ENCODE measurements at places on chromosomes 7 and 10.
A peak's percentile ranks its signal among the peaks of the same experiment; 100 is the strongest.

GRCh38 chr10:69102440-69102839, 14.5 kb downstream of the SRGN start:
- no peak for DNase-seq

DNA sequence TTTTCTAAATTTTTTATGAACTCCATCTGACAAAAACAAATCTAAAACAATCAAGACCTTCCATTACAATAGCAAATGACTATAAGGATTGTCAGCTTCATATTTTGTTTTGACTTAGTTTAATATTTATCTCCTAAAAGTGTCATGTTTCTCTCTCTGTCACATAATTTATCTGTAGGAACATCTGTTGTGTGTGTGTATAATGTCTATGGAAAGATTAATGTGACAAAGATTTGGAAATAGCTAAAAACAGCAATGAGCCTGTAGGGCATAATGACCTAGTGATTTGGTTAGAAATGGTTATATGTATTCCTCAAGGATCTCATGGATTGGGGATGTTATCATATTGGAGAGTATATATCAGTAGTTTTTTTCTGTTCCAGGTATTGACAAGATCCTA, 69.6 kb upstream of the MDFIC start:
- DNase-seq = no peak

GRCh38 chr10:127524908-127525665, 24.0 kb upstream of the NPS start:
- no peak for DNase-seq

- no peak for DNase-seq
Measured at GRCh38 chr7:115682507-115682906, 348.1 kb downstream of the TFEC start.

DNA sequence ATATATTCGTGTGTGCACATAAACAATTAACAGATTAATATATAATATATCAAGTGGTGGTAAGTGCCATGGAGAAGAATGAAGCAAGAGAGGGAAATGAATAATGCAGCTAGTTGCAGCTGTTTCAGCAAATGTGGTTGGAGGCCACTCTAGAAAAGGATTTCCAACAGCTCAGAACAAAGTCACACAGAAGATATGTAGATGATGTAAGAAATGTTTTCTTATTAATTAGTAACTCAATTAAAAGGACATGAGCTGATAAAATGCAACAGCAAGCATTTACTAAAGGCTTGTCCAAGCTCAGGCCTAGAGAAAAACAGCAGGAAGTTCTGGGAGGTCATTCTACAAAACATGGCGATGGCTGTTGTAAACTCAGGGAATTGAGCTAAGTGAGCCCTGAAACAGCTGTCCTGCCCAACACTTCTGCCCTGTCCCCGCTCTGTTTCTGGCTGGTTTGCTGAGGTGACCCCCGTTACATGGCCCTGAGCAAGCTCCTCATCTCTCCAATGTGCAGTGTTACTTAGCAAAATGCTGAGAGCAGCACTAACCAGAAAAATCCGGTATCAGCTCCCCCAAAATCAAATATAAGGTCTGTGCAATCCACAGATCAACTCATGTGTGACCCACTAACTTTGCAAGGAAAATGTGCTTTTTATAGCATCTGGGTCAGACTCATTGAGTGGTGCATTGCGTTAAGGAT, 23.4 kb upstream of the C10orf67 start:
- DNase-seq = no peak

- no peak for DNase-seq
Measured at GRCh38 chr7:148630078-148630477, 39.5 kb downstream of the C7orf33 start.

GRCh38 chr10:89466599-89467035, 52.2 kb downstream of the IFIT5 start:
- no peak for DNase-seq

- DNase-seq = no peak
Measured at GRCh38 chr7:19772306-19772705, 1.1 kb downstream of the TMEM196 start.

GRCh38 chr10:49759787-49760551, 2.2 kb downstream of the OGDHL start:
- DNase-seq = no peak

DNA sequence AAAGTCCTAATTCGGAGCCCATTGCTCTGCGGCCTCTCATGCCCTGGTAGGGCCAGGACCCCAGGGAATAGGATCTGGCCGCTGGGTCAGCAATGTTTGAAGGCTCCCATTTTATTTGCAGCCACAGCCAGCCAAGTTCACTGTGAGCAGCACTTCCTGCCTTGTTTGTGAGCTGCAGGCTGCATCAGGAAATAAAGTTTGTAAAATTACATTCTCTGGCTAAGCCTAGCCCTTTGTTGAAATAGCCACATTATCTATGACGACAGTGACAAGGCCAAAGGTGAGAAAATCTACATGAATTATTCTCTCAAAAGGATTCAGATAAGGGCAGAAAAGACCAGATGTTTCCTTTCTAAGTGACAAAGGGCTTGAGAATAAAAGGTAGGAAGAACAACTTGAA, 23.7 kb upstream of the ITGB1 start:
- no peak for DNase-seq

GRCh38 chr10:100709146-100710082, 36.0 kb upstream of the PAX2 start:
- DNase-seq = no peak

GRCh38 chr7:19713676-19714075, 4.8 kb upstream of the POLR1F start:
- DNase-seq = peak; percentile 1

DNA sequence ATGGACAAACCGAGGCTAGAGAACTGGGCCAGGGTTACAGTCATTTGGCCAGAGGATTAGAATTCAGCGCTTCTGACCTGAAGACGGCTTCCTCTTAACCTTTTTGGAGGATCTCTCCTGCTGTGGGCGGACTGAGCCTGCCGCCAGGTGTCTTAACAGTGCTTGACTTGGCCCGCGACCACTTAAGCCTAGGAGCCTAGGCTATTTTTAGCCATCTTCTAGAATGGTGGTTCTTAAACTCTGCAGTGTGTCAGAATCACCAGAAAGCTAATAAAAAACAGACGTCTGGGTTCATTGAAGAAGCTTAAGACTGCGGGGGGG, 722 bp downstream of the MDH2 start:
- peak; percentile 26 for DNase-seq

- DNase-seq = no peak
Measured at GRCh38 chr10:101218351-101219138, 10.7 kb downstream of the LBX1 start.

GRCh38 chr7:140924019-140924820, 509 bp downstream of the BRAF start:
- peak; percentile 63 for DNase-seq

GRCh38 chr7:101857358-101857811, 40.0 kb downstream of the CUX1 start:
- no peak for DNase-seq

DNA sequence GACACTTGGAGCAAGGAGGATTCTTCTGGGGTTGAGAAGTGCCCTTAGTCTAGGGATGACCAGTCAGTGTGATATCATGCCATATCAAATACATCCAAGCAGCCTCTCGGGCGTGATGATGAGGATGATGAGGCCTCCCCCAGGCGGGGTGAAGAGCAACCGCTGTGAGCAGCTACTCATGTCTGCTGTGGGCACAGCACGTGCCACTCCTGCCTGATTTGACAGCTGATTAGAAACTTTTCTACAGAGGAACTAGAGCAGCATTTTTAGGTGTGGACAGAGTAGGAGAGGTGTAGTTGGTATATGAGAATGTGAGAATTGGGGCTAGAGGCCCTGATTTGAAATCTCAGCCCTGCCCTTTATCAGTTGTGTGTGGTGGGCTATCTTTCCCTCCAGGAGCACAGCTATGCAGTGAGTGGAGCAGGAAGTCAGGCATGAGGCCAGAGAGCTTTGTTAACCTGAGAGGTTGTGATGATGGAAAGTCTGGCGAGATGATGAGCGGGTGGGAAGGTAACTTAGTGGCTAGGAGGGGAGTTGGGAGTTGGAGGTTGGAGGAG, 49.6 kb upstream of the COBL start:
- DNase-seq = no peak

- DNase-seq = no peak
Measured at GRCh38 chr7:131471250-131472004, 85.0 kb downstream of the PODXL start.

GRCh38 chr7:34042406-34042805, 137.1 kb downstream of the BMPER start:
- no peak for DNase-seq

GRCh38 chr10:18400201-18400905, 251.0 kb downstream of the NSUN6 start:
- no peak for DNase-seq

DNA sequence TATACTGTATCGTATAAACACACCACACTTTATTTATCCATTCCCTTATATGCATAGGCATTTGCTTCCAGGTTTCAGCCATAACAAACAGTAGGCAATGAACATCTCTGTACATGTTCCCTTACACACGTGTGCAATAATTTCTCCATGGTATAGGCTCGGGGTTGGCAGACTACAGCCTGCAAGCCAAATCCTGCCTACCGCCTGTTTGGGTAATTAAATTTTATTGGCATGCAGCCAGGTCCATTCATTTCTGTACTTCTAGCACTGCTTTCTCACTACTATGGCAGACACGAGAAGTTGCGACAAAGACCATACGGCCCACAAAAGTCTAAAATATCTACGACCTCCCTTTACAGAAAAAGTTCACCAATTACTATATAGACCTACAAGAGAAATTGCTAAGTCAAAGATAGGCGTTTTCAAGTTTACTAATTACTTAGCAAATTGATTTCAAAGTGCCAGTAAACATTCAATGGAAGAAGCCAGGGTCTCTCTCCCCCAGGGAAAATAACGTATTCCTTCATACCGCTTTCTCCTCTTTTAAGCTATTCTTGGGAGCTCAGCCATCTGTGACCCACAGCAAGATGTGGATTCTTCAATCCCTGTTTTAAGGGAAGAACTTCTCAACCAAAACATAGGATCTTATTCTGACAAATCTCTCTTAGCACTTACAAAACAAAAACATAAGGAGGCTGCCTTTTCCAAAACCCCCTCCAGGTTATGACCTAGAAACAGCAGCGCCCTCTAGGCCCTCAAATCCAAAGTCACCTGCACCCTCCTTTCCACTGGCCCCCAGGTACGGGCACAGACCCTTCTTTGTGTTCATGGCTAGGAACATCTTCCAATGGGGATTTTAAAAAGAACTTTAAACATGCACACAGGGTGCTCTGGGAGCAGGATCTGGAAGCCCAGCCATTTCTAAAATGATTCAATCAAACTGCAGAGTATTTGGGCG, 100.5 kb downstream of the FGFR2 start:
- no peak for DNase-seq

GRCh38 chr7:98051118-98051744, 55.4 kb upstream of the LMTK2 start:
- peak; percentile 76 for DNase-seq

DNA sequence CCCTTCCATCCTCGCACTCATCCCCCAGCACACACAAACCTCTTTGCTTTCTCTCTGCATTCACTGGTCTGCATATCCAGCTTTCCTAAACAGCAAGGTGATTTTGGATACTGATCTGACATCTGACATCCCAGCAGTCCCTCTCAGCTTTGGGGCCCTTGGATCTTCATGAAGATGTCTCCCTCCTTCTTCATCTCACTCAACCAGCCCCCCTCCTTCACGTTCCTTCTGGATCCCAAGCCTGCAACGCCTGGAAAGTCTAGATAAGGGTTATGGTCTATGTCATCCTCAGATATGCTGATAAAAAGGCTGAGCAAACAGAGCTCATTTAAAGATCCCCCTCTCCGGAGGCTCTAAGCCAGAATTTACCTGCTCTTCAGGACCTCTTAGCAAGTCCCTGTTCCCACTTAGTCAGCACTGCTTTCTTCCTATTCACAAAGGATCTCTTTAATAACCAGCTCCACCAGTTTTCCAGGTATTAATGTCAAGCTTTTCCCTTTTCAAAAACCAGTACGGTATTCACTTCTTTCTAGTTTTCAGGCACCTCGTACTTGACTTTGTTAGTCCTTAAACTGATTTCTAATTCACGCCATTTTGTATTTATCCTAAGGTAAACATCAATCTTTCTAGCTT, 38.9 kb downstream of the CREB3L2 start:
- peak; percentile 53 for DNase-seq

DNA sequence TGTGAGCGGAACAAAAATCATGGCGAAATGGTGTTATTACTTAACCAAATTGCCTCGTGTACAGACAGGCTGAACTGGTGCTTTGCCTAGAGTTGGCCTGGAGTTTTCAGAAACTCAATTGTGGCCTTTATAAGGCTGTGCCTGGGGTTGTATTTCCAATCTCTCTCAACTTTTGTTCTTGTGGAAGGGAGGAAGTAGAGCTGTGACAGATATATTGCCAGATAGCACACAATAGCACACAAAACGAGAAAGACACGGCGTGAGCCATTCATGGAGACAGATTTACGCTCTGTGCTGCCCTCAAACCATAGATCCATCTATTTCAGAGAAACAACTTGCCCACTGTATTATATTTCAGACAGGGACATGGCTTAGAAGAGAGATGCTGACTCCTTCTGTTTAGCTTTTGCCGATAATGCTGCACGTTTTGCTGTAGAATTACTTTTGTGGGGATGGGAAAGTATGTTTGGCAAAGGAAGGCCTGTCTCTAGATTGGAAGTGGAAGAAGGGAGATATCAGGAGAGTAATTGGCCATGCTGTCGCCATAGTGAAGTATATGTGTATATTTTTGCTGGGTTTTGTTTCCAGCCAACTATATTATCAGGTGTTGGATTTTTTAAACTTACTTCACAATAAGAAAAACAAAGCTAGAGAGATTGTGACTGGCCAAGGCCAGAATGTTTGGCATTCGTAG, 80.4 kb downstream of the AUTS2 start:
- DNase-seq = no peak

DNA sequence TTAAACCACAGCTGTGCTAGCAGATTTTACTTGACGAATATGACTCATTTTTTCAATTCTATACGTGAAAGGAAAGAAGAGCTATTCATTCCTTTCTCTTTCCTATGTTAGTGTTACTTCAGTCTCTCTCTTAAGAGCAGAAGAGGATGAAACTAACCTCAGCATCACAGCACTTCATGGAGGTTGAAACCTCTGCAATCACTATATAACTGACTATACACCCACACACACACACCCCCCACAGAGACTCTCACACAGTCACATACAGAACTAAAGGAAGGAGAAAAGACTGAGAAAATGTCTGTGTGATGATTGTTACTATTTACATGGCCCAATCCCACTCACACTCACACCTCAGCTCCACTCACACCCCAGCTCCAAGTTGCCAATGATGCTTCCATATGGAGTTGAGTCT, 104.2 kb downstream of the KIF20B start:
- DNase-seq = no peak

- no peak for DNase-seq
Measured at GRCh38 chr7:102874166-102874829, 38.5 kb upstream of the LRRC17 start.

- DNase-seq = peak; percentile 66
Measured at GRCh38 chr7:2451171-2452073, 24.8 kb downstream of the GRIFIN start.

GRCh38 chr7:67447297-67447696, 450.7 kb downstream of the TYW1 start:
- DNase-seq = no peak

- DNase-seq = peak; percentile 32
Measured at GRCh38 chr7:46290374-46291049, 369.4 kb upstream of the IGFBP3 start.
